ENCODE measurements at places on chromosomes 1 and 21.

DNA sequence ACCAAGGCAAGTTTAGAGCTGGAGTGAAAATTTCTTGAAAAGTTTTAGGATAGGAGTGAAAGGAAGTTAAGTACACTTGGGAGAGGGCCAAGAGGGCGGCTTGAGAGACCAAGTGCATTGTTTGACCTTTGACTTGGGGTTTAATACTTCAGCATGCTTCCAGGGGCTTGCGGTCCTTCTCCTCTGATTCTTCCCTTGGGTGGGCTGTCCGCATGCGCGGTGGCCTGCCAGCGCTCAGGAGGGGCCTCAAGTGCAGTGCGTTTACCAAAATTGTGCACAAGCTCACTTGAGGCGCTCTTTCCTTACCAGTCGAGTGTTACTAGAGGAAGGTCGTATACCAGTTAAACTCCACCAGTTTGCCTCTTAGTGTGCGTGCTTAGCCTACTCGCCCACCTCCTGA lies 91.3 kb upstream of the LYST start:
- no peak for DNase-seq

DNA sequence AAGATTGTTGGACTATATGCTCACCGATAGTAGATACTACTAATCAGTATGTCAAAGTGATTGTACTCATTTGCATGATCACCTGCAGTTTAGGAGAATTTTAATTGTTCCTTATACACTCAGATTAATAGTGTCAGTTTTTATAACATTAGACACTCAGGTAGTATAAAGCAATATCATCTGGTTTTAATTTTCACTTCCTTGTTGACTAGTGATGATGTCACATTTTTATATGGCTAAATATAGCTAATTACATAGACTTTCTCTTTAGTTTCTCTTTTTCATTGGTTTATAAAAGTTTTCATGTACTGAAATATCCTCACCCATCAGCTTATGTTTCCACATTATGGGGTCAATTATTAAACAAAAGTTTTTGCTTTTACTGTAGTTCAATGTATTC lies 1332.4 kb upstream of the ADGRL2 start:
- no peak for DNase-seq

- DNase-seq = no peak
These were observed 176.7 kb downstream of the TTLL7 start for GRCh38 chr1:83822208-83822607.

GRCh38 chr1:8864713-8865344 lies 13.7 kb downstream of the ENO1 start:
- no peak for DNase-seq

DNA sequence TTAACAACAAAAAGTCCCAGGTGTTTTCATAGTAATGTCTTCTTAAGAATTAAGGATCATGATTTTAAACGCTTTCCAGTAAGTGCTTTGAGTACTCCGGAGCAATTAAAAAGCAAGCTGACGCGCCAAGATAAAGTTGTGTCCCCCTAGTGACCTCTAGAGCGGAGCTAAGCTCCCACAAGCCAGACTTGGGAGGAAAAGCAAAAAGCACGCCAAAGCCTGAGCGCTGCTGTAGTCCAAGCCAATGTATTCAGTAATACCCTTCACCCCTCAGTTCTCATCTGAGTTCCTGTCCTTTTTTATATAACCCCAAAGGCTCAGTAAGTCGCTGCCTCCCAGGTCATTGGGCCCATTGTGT lies 3.5 kb upstream of the SLC44A5 start:
- DNase-seq = no peak

GRCh38 chr1:228920831-228921230 lies 185.6 kb downstream of the RHOU start:
- DNase-seq = no peak
